ENCODE measurements at places on chromosomes 12 and 14. TPM values are rescaled to one million over a fixed set of nuclear protein-coding genes. Genes with fewer than 3 reads are reported as not detected.

The ZDHHC22 gene
- total RNA-seq, result 0.40 TPM

The ADAMTS20 gene
- total RNA-seq, result 0.31 TPM

The CYP27B1 gene
- not detected for total RNA-seq

The EPS8 gene
- 65.2 TPM for total RNA-seq

The OR4K13 gene
- not detected for total RNA-seq

The PLXNC1 gene
- total RNA-seq, result 1.2 TPM

The CLMN gene
- 0.52 TPM for total RNA-seq

The TMPRSS12 gene
- not detected for total RNA-seq

The ACOT6 gene
- not detected for total RNA-seq

Data from myocyte (in vitro differentiated cells).